ENCODE measurements at places on chromosomes 1 and 21. TPM values are rescaled to one million over a fixed set of nuclear protein-coding genes. Genes with fewer than 3 reads are reported as not detected.

CHRM3 gene
- 11.6 TPM for total RNA-seq

RHBDL2 gene
- 46.7 TPM for total RNA-seq

PLEKHO1 gene
- 30.8 TPM for total RNA-seq

WDR64 gene
- total RNA-seq: not detected

DNA sequence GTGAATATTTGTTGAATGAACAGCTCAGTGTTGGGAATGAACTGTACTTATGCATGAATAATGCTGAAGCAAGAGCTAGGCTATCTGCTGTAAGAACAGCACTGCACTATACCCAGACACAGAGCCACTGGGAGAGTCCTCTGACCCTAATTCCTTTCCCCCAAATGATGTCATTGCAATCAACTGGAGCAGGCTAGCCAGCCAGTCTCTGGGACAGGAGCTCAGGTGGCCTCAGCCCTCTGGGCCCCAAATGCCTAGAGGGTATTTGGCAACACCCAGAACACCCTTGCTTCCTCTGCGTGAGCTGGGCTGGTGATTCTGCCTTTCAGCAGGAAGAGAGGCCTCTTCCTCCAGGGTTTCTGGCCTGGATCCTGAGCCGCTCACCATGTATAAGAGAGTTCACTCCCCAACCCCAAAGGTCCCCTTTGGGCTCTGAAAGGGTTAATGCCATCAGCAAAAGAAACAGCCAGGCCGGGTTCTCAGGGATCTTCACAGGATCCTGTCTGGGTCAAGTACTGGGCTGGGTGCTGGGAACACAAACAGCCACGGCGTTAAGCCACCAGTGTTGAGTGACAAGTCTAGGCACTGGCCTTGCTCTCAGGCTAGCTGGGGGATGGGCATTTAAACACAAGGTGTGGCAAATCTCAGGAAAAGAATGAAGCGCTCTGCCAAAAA is 3.7 kb upstream of the PADI4 start:
- no peak for DNase-seq

DNA sequence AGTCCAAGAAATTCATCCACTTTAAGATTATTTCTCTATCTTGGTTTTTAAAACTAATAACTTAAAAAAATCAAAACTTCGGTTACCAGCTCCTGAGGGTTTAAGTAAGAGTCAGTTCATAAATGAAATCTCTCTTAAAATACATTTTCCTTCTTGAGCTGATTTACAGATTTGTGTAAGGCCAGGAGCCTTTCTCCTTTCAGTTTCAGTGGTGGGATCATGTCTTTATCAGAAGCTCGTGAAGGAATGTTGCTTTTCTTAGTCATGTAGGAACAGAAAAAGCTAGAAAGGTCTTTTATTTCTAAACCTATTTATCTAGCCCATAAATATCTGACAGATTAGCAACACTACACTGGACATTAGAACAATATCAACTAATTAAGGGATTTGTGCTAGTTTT is 390.2 kb downstream of the GPATCH2 start:
- DNase-seq: no peak

DNA sequence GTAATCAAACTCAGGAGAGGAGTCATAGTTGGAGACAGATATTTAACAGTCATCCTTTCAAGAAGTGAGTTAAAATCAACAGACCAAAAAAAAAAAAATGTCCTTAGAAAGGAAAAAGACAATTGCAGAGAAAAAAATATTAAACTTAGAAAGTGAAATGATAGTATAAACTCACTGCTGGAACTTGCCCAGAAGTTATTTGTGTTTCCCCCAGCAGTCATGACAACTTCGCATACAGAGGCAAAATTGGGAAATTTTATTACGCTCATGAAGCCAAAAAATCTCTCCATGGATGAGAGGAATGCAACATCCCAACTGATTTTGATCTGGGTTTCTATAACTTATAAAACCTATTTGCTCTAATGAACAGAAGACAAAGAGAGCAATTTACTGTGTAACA is 198.2 kb downstream of the LRRC7 start:
- no peak for DNase-seq

DNA sequence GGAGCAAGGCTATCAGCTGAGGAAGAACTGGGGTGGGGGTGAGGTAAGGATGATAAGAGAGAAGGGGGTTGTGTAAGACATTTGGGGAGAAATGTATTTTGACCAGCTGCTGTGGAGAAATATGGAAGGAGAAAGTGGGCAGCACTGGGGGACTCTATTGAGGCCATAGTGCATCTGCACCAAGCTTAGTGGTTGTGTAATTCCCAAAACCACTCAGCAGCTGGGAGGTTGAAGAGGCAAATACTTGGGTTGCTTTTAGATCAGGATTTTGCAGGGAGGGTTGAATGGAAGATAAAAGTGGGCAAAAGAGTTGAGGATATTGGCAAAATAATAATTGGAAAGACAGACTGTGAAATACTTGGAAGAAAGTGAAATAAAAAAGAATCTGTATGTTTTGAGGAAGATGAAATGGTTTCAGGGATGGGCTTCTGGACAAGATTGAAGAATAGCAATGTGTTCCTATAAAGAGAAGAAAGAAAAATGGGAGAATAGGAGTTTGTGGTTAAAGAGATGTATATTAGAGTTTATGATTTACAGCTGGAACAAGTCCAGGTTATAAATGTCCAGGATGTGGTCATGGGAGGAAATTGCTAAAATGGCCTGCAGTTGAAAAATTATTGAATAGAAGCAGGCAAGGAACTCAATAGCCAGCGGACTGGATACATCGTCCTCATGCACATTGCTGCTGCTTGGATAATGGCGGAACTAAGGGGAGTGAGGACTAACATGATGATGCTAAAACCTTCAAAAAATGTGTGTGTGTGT is 162.7 kb downstream of the DNM3 start:
- DNase-seq: no peak

- DNase-seq: no peak
Observed at GRCh38 chr1:175734642-175735041, 8.8 kb downstream of the TNR start.

- no peak for DNase-seq
Observed at GRCh38 chr1:97792655-97793054, 128.2 kb downstream of the DPYD start.

GRCh38 chr21:29423099-29423870 is 124.6 kb downstream of the BACH1 start:
- no peak for DNase-seq

DNA sequence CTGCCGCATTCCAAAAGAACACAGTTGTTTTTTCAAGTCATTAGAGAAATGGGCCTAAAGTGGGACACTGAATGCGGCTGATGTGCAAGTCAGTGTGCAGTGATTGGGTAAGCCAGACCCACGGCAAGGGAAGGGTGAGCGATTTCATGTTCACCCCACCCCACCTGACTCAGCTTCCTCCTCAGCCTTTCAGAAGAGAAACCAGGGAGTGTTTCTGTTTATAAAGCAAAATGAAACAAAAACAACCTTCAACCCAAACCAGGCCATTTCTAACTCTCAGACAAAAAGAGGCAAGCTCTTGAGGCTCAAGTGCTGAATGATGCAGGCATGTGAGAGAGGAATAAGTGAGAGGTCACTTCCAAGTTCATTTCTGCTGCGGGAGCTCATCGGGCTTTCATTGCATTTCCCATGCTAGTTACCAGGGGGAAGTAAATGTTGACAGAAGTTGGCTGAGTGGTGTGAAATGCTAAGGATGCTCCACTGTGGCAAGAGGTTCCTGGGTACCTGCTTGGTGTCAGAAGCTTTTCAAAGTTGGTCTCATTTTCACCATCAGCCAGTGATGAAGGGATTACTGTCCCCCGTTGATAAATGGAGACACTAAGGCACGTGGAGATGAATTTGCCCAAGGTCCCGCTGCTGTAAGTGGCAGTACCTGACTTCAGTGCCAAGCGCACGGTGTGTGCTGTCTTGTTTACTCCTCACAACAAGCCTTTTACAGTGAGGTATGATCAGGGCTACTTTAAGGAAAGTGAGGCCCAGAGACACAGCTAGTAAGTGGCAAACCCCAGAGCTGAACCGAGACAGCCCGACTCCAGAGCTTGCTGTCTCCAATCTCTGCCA is 29.1 kb downstream of the STPG1 start:
- DNase-seq: peak; percentile 34

GRCh38 chr1:39928809-39929587 is 25.9 kb upstream of the MFSD2A start:
- DNase-seq: peak; percentile 35

DNA sequence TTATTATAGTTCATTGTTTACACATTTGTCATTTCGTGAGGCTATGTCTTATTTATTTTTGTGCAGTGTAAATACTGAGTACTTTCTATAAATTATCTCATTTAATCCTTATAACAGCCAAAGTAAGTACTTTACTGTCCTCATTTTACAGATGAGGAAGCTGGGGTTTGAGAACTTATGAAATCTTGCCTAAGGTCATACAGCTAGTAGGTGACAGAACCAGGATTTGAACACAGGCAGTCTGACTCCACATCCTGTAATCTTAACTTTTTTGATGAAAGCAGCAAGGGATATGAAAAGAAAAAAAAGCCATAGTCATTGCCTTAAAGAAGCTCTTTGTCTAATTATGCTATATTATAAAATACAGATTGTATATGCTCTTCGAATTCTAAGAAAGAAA is 107.1 kb upstream of the BMP8A start:
- no peak for DNase-seq

DNA sequence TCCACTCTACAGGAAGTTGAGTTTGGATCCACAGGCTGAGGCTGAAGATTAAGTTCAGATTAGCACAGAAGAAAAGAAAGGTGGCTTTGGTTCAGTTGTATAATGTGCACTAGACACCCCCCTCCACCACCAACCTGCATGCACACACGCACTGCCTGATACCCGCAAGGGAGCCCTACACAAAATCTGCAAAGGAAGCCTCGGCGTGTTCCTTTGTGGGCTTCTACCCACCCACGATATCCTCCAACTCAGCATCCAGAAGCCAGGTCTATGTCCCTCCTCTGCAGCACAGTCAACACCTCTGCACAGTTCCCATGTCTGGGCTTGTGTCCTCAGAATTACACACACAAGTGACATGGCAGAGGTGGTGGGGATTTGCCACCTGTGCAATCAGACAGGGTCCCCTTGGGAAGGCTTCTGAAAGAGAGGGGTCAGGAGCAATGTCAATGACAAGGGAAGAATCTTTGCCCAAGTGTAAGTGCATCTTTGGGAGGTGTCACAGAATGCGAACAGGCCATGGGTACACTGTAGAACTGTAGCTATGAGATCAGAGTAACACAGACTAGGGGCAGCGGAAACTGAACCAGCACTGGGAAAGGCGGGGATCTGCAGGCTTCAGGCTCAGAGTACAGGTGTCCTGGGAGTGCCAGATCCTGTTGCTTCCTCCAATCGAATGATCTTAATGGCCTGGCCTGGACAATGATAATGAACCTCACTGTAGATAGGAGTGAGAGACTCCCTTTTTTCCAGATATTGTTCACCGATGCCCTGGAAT is 148.6 kb upstream of the ETV3 start:
- DNase-seq: no peak
